ENCODE measurements at places on chromosomes 16 and 17. TPM values are rescaled to one million over a fixed set of nuclear protein-coding genes. Genes with fewer than 3 reads are reported as not detected.

Gene CMTM2
- not detected for total RNA-seq

Gene DOC2B
- 0.82 TPM for total RNA-seq

Gene TLCD2
- total RNA-seq = 1.3 TPM

Gene KLHDC4
- total RNA-seq = 41.3 TPM

Gene CA7
- not detected for total RNA-seq

Gene PPL
- total RNA-seq = 1.9 TPM

Gene CASKIN1
- 0.74 TPM for total RNA-seq

Gene MED13
- total RNA-seq = 23.4 TPM

Gene UMOD
- not detected for total RNA-seq

Gene DPEP2
- not detected for total RNA-seq

Gene ZNF385C
- total RNA-seq = 0.19 TPM

Gene PRCD
- total RNA-seq = not detected

Gene TMC8
- 0.29 TPM for total RNA-seq

Gene NPEPPS
- total RNA-seq = 56.7 TPM

Gene TMEM95
- total RNA-seq = not detected

Gene C17orf113
- total RNA-seq = 0.59 TPM

Gene ACSM2A
- total RNA-seq = not detected

Gene SLC47A2
- total RNA-seq = 0.27 TPM

Gene PRSS22
- total RNA-seq = 2.0 TPM

Gene OR2C1
- total RNA-seq = not detected

Gene HOXB7
- 31.1 TPM for total RNA-seq

Measured in A549 treated with RU486 at 1 μM for 4 hours (cell line).